Inflammatory macrophage (primary cell): ENCODE measurements at places on chromosomes 16 and 17.
A peak's percentile ranks its signal among the peaks of the same experiment; 100 is the strongest.

DNA sequence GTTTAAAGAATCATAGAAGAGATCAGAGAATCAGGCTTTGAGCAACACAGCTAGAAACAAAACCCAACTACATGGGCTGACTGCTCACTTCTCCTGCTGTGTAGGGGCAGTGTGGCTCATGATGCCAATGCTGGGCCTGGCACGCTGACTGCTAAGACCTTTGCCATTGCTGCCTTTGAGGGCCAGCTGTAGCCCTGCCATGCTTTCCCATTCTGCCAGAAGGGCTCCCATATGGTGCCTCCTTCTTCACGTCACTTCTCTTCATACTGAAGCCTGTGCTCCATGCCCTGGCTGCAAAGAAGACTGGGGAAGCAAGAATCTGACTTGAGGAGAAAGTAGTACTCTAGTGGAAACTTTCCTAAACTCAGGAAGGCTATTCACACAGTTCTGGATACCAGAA, 232.9 kb downstream of the UTP18 start:
- no peak for DNase-seq

- no peak for DNase-seq
These were observed 361.7 kb upstream of the TNRC6C start for GRCh38 chr17:77596491-77597417.

GRCh38 chr17:8243827-8244226, 4.0 kb downstream of the CTC1 start:
- DNase-seq = no peak

DNA sequence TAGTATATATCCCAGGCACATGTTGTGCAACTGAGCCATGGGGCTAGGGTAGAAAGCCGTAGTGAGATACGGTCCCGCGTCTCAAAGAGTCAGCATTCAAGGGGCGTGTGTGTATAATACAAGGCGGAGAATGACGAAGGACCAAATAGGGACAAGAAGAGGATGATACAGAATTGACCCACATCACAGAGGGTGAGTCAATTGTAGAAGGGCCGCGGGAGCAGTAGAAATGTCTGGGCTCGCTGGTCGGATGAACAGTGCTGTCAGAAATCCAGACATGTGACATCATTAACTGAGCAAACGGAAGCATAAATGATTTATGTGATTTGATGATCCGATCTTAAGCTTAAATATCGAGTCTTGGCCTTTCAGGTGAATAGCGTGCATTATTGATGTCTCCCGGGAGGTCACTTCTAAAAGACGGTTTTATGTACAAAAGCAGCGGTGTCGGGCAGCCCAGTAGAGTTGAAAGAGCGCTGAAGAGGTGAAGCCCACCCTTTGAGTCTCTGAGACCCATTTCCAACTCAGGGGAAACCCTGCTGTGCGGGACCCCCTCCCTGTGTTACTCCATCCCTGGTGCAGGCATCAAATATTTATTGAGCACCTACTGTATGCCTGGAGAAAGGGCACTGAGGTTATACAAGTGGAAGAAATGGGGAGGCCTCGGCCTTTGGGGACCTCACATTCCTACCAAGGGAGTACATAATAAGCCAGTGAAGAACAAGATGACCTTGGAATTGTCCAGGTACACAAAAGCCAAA, 45.1 kb downstream of the ATP2C2 start:
- no peak for DNase-seq

- no peak for DNase-seq
These were observed 466.6 kb upstream of the ERCC4 start for GRCh38 chr16:13453325-13453724.

- peak; percentile 98 for DNase-seq
These were observed 44.9 kb upstream of the ERN1 start for GRCh38 chr17:64174686-64175456.

DNA sequence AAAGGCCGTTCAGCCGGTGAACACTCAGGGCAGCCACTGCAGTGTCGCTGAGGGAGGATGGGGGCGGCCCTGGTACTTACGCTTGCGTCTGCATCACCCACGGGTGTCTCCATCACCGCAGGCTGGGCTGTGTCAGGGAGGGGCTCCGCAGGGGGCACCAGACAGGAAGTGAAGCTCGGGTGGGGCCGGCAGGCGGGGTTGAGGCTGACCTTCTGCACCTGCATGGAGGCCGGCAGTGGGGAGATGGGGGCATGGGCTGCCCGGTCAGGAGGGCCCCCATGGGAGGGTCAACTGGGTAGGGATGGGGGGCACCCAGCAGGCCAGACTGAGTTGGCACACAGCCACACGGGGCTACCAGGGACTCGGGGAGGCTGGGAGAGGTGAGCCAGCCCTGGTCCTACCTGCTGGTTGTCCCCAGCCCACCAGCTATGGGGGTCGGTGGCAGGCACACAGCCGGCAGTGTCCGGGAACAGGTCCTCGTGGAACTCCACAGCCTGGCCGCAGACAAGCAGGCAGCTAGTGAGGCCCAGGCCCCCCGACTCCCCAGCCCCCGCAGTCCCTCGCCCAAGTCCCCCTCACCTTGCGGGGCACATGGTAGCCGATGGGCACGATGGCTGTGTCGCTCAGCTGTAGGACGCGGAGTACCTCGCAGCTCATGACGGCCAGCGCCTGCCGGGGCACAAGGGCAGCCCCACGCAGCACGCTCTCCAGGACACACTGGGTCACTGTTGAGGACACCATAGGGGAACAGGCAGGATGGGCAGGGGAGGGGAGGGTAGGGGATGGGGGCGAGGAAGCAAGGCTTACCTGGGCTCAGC, 7.2 kb upstream of the VASN start:
- no peak for DNase-seq

- DNase-seq = no peak
These were observed 17.7 kb downstream of the ANKRD11 start for GRCh38 chr16:89472711-89473075.

DNA sequence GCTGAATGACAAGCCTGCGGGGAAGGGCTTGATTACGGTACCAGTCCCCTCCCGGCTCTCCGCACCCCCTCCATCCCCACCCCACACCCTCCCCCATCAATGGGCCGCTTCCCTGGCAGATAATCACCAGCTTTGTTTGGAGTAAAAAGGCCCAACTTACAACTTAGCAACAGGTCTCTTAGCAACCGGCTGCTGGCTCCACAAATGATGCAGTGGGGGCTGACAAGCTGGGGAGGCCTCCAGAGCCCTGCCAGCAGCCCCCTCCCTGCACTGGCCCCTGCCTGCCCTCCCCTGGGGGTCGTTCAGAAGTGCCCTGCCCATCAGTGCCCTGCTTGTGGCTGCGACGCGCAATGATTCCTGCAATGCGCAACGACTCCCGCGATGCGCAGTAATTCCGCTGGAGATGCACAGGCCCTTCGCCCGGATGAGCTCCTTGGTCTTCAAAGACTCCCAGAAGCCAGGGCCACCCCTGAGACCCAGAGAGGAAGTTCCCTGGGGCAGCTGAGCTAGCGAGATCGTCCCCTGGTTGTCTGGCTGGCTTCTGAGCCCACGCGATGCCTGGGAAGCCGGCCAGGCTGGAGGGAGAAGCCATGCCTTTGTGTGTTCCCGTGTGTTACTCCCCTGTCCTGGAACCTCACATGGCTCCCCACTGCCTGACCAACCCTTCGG, 23.3 kb downstream of the CPNE2 start:
- DNase-seq = peak; percentile 19

DNA sequence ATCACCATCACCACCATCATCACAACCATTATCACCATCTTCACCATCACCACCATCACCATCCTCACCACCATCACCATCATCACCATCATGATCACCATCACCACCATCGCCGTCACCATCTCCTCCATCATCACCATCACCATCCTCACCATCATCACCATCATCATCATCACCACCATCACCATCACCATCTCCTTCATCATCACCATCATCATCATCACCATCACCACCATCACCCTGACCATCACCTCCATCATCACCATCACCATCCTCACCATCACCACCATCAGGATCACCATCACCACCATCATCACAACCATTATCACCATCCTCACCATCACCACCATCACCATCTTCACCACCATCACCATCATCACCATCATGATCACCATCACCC, 14.1 kb downstream of the SCNN1B start:
- DNase-seq = no peak

GRCh38 chr17:8997994-8998628, 23.2 kb upstream of the NTN1 start:
- DNase-seq = peak; percentile 80

- no peak for DNase-seq
These were observed 31.9 kb upstream of the HOXB13 start for GRCh38 chr17:48760411-48760810.

- DNase-seq = no peak
These were observed 20.1 kb upstream of the CYLD start for GRCh38 chr16:50721549-50722404.

GRCh38 chr16:81447383-81448101, 2.9 kb downstream of the CMIP start:
- peak; percentile 66 for DNase-seq

- DNase-seq = peak; percentile 34
These were observed 863 bp downstream of the ADPRM start for GRCh38 chr17:10698096-10698818.

DNA sequence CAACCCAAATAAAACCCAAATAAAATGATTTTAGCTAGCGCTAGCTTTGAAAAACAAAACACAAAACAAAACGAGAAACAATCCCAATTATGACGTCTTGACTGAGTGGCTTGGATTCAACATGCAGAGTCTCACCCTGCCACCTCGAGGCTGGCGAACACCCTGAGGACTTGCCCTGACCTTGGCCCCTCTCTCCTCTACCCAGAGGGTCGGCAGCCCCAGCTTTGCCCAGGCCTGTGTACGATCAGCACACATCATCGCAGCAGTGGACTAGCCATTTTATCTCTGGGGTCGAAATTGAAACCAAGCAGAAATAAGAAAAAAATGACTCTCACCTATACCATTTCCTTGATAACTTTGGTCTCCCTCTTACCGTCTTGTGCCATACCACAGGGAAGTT, 4.9 kb downstream of the JMJD6 start:
- DNase-seq = no peak

- no peak for DNase-seq
These were observed 36.2 kb downstream of the USP10 start for GRCh38 chr16:84735849-84736586.

- DNase-seq = no peak
These were observed 25.2 kb upstream of the CFAP20 start for GRCh38 chr16:58154345-58154744.

GRCh38 chr17:58279736-58280479, 827 bp downstream of the MPO start:
- no peak for DNase-seq

DNA sequence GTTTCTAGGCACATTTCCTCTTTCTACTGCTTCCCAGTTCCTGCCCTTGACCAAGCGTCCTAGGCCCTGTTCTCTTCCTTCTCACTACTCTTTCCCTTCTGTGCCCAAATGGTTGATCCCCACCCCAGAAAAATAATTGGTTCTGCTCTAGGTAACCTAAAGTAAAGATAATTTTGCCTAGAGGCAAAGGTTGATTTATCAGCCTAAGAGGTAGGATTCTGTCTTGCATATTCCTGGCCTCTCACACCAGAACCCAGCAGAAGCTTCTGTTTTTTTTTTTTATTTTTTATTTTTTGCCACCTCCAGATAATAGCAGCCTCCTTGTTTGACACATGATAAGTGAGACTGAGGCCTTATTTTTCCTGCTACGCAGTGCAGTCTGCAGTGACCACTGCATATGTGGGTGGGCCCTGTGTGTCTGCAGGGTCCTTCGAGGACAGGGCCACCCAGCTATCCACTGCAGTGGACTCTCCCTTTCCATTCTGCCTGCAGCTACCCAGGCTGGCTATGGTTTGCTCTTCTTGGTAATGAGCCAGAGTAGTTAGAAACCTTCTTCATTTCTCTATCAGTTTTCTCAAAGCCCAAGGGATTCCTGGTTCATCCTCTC, 701 bp downstream of the PIPOX start:
- peak; percentile 71 for DNase-seq

- DNase-seq = no peak
These were observed 22.0 kb upstream of the CHMP6 start for GRCh38 chr17:80969674-80970043.

GRCh38 chr17:63173450-63173849, 207.4 kb downstream of the TANC2 start:
- DNase-seq = no peak

DNA sequence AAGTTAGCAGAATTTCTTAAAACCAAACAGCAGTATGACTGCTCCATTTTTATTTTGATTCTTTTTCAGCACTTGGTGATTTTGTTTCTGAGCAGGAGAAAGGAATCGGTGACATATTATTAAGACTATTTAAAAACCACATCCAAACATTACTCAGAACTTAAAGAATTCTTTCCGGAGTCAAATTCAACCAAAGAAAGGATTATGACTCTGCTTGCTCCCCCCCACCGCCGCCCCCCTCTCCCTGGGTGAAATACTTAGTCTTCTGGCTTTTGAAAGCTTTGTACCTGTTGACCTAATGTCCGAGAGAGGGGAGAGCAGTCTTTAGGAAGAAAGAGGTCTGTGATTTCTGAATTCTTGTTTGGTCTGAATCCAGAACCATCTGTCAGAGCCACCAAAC, 17.9 kb upstream of the COL1A1 start:
- no peak for DNase-seq

- DNase-seq = no peak
These were observed 1.5 kb downstream of the BCL6B start for GRCh38 chr17:7024402-7024785.

- peak; percentile 64 for DNase-seq
These were observed 4.6 kb downstream of the METTL9 start for GRCh38 chr16:21603928-21604327.

GRCh38 chr16:85712801-85713200, 24.0 kb upstream of the GINS2 start:
- no peak for DNase-seq

DNA sequence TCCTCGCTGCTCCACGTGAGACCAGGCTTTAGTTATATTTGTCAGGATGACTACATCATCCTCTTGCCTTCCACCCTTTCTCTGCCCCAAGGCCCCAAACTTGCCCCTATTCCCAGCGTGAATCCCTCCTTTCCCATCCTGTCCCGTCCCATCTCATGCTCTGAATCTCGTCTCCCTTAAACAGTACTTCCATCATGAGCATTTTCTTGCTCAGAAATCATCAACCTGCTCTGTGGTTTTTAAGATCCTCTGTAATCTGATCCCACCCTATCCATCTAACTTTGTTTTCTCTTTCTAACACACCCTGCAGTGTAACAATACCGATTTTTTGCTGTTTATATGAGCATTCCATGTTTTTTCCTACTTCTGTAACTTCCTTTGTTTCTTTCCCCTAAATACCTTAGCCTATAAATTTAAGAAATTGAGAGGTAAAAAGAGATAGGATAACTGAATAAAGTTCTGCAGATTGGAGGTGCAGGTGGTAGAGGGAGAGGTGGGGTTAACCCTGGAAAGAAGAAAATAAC, 39.7 kb downstream of the MRTFB start:
- DNase-seq = no peak
